ENCODE measurements at places on chromosomes 1 and 21.

DNA sequence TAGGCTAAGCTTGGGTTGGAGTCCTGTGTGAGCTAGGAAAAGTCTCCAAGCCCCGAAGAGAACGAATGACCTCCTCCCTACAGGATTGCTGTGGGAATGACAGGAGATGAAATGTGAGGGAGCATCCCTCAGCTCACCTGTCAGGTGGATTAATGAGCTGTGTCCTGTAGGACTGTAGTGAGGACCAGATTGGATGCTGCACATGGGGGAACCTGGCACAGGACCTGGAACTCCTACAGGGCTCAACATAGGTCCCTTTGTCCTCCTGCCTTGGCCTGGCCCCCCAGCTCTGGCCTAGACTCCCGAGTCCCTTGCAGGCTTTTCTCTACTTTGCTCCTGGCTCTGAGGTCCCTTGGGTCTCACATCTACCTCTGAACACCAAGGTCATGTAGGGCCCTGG lies 155.7 kb downstream of the PTPRU start:
- DNase-seq = no peak

- DNase-seq = no peak
These were observed 13.2 kb upstream of the PRXL2B start for GRCh38 chr1:2573250-2573920.

GRCh38 chr1:217091561-217091960 lies 368.3 kb upstream of the ESRRG start:
- no peak for DNase-seq

- DNase-seq = no peak
These were observed 12.6 kb upstream of the RGL1 start for GRCh38 chr1:183792300-183792699.

GRCh38 chr1:53807916-53808315 lies 30.2 kb downstream of the NDC1 start:
- DNase-seq = no peak

GRCh38 chr1:203627398-203627797 lies 766 bp downstream of the ATP2B4 start:
- no peak for DNase-seq

- no peak for DNase-seq
These were observed 64.1 kb downstream of the PEX14 start for GRCh38 chr1:10538646-10539355.

DNA sequence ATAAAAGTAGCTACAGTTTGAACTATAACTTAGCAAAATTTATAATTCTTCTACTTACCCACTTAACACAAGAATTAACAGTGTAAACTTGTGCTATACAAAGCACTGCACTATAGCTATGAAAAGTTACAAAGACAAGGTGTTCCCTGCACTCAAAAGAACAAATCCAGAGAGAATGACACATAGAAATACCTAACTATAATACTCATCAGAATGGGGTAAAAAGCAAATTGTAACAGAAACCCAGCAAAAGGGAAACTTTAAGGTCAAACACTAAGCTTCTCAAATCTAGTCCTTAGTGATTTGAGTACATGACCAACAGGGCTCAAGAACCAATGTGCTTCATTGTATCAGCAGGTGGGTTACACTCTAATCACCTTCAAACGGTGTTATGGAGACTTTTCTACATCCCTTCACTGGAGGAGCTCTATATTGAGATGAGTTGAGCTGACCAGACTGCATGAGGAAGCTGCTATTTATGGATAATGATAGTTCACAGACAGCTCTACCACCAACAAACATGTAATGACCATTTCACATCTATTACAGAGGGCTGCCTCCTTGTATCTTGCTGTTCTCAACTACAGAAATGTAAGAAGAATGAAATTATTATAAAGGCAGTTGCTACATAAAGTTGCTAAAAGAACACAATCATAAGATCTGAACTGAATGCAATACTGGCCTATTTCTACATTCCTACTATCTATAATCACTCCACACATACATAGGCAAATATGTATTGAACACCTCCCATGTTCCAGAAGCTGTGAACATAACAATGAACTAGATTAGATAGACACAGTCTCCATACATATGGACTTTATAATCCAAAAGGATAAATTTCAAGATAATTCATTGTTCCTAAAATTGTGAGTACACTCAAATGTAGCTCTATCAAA lies 47.6 kb downstream of the PIK3R3 start:
- no peak for DNase-seq

GRCh38 chr1:244100276-244100675 lies 49.2 kb downstream of the ZBTB18 start:
- no peak for DNase-seq

- DNase-seq = no peak
These were observed 522.4 kb upstream of the ZRANB2 start for GRCh38 chr1:71603044-71603776.

DNA sequence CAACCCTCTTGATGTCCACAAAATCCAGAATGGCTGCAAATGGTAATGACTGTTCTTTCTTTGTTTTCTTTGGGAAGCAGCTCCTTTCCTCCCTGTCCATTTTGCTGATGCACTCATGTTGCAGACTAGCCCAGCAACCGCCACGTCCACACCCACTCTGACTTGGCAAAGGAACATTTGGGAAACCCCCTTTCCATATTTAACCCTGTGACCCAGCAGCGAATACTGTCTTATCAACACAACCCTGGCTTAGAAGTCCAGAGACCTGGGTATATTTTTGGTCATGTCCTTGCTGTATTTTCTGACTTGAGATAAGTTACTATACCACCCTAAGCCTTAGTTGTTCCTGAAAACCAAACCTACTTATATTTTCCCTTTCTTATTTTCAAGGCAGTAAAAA lies 18.1 kb upstream of the SHE start:
- DNase-seq = no peak

DNA sequence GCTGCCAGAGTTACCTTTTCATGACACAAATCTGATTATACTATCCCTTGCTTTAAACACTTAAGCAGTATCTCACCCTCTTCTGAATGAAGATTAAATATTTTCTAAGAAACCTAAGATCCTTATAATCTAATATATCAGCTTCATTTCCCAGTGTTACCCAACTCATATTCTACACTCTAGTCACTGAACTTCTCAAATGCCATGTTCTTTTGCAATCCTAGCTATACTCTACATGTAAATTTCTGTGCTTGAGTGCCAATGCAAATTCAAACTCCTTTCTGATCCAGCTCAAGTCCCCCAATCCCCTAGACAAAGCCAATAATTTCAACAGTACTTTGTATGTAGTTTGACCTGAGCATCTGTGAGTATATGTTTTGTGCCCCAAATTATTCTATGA lies 293.9 kb downstream of the SDCCAG8 start:
- DNase-seq = no peak

DNA sequence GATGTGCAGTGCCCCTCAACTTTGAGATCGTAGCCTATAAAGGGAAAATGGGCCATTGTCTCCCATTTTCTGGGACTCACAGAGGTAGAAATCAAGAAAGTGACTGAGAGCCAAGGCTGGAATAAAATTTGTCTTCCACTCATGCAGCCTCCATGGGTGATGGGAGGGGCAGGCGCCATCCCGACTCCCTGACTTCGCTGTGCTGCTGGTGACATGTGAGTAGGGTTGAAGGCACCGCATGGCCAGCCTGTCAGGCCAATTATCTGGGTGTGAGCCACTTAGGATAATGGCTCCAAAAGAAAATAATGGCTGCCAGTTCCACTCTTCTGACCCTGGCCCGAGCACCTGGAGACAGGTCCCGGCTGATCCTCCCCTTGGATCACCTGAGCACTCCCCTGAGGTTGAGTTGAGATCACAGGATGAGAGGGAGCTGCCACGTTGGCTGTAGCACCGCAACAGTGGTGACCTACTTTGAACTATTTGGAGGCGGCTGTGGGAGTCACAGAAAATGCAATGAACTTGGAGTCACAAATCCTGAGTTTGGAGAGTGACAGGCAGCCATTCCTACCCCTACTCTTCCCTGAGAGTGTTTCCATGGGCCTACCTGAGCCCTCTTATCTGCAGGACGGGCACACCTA lies 26.3 kb downstream of the CAPN9 start:
- DNase-seq = no peak

- no peak for DNase-seq
These were observed 5.2 kb downstream of the OPRD1 start for GRCh38 chr1:28817133-28817532.

- no peak for DNase-seq
These were observed 353.9 kb upstream of the CAMK1G start for GRCh38 chr1:209229494-209230061.

GRCh38 chr1:53408013-53408754 lies 51.0 kb upstream of the DMRTB1 start:
- DNase-seq = no peak

- DNase-seq = no peak
These were observed 1.5 kb upstream of the PRDX6 start for GRCh38 chr1:173475564-173476196.

DNA sequence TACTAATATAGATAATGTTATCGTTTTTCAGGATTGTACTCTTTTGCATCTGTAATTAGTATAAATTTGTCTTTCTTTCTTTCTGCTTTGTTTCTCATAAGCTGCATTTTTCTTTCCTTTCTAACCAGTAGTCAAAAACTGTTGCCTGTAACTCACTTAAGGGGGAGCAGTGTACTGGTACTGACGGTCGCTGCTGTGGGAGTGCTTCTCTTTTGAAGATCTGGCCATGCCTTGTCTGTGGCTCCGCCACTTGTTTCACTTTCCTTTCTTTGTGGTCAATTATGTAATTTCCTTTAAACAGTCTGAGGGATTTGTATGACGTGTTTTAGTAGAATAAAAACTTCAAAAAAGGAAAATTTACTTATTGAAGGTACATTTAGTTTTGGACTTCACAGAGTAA lies 37.0 kb downstream of the MIA3 start:
- DNase-seq = peak; percentile 51

GRCh38 chr1:159786966-159787365 lies 6.2 kb downstream of the DUSP23 start:
- no peak for DNase-seq

DNA sequence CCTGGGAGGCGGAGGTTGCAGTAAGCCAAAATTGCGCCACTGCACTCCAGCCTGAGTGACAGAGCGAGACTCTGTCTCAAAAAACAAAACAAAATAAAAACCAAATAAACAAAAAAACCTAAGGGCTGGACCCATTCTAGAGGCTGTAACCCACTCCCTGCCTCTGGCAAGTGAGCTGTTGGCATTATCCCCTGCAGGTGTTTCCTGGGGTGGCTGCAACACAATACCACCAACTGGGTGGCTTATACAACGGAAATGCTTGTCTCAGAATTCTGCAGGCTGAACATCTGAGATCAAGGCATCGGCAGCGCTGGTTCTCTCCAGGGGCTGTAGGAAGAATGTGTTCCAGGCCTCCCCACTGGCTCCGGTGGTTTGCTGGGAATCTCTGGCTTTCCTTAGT lies 15.2 kb downstream of the LRRC38 start:
- DNase-seq = no peak

DNA sequence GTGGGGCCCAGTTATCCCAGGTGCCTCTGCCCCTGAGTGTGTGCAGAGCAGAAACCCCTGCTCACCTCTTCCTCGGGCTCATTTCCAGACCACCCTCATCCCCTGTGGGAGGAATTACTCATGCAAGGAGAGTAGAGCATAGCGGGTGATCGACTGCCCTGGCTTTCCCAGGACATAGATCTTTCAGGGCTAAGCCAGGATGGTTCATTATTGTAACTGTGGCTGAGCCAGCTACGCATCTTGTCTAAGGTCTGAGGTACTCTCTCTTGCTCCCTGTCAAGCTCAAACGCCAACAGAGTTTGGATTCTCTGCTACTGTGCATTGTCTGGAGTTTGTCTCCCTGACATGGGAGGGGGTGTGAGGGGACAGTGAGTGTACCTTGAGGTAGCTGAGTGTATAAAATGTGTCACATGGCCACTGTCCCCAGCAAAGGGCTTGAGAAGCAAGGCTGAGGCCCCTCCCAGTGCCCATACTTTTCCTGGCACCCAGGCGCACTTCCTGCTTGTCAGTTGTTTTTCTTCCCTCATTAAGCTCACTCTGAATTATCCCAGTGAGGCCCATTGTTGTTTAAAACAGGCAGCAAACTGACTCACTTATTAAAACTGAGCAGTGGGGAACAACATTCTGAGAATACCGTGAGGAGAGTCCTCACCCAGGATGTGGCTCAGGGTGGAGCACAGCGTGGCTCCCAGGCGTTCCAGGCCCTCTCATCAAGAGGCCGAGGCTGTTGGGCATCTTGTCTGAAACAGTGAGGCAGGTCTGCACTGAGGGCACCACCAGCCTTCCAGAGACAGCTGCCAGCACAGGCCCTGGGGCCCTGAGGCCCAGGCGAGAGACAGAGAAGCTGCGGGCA lies 92.9 kb downstream of the LAMC2 start:
- no peak for DNase-seq

DNA sequence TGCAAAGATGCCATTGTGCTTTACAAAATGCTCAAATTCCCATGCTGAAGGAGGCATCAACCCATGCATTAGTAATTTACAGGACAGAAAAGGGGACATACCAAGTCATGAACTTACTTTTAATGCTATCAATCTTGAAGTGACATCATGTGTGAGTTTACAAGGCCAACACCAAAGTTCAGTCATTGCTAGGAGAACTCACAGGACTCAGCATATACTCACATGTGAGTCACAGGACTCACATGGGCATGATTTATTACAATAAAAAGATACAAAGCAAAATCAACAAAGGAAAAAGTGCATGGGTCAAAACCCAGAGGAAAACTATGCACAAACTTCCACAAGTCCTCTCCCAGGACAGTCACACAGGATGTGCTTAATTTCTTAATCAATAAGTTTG lies 1656.0 kb downstream of the MRPL39 start:
- DNase-seq = no peak

GRCh38 chr1:174769961-174770549 lies 229.7 kb upstream of the CACYBP start:
- no peak for DNase-seq

GRCh38 chr1:65279070-65279779 lies 30.1 kb upstream of the DNAJC6 start:
- DNase-seq = no peak

GRCh38 chr1:236951672-236952071 lies 52.6 kb downstream of the MT1HL1 start:
- DNase-seq = no peak

Data from stimulated activated CD4-positive, alpha-beta T cell treated with anti-CD3 and anti-CD28 coated beads, TNF-alpha, amount 100 ng/mL, for 4 hours (primary cell).